ENCODE measurements at places on chromosomes 3 and 15.

- no peak for DNase-seq
These were observed 39.1 kb downstream of the TRPM1 start for GRCh38 chr15:31062310-31062847.

DNA sequence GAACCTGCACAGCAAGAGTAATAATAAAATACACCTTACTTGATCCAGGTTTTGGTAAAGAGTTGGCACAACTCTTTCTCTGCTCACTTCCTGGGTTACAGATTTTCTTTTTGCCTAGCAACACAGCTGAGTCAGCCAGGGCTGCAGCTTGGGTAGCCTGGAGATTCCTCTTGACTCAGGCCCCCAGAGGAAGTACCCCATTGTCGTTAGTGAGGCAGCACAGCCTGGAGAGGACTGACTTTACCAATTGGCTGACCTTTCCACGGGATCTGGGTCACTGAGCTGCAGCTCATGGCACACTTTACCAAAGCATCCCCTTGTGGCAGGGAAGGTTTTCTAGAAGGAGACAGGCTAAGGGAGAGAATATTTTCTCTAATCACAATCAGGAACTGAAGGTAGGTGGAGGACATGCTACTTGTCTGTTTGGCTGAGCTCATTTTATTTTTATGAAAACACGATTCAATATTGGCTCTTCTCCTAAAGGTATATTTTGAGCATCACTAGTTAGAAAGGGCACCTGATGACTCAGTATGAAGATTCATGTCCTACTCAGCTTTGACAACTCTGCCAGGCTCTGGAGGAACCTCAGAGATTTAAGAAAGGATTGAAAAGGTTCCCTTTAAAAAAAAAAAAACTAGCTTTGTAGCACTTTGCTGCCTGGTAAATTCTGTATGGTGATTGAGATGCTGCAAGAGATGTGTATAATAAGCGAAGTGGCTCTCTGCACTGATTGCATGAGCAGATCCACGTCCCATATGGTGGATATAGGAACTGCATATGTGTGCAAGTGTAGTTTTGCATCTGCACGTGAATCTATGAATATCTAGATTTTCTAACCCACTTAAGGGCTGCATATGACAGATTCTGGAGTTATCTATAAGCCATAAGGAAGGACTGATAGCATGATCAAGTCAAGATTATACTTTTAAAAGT is 124.8 kb downstream of the CHDH start:
- no peak for DNase-seq

DNA sequence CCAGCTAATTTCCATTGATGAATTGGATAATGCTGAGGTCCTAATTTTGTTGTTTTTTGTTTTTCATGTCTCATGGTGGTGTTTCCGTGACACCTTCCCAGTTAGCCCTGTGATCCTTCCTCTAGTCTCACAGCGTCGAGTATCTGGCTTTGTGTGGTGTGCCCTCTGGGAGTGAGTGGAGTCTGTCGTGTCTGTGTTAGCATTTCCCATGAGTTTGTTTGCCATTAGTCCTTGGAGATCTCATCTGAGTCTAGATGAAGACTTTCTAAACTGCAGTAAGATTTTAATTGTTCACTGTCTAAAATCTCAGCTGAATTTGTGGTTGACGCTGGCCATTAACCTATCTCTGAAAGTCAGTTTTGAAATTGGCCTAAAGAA is 224.2 kb downstream of the ITPR1 start:
- no peak for DNase-seq

GRCh38 chr15:36947035-36947719 is 153.2 kb downstream of the MEIS2 start:
- DNase-seq = no peak

DNA sequence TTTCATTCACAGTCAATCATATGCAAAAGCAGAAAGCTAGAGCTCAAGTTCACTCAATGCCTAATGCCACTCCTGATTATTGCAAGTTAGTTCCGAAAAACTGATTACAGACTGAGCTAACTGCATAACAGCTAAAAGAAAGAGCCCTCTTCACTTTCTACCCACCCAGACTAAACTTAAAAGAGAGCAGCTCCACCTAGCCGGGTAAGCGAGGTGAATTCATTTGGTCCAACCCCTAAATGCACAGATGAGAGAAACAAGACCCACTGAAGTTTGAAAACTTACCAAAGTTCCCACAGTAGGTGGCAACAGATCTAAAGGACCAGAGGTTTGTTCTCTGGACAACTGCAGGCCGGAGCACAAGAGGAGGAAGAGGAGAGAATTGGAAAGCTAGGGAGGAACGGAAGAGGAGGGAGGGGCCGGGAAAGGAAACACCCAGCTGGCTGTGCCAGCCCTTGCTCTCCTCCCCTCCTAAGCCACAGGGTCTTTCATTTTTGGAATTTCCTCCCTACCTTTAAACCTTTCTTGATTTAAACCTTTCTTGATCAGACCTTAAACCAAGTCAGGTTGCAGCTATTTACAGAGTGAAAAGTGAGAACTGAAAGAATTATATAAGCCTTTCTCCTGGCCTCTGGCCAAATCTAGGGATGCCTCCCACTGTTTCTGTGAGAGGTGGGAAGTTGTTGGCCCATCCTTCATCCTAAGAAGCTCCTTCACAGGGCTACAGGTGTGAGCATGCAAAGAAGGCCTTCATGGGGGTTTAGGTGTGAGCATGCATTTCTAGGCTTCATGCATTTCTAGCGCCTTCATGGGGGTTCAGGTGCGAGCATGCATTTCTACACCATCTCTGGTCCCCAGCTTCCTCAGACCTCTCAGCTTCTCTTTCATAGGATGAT is 114.7 kb upstream of the LMOD3 start:
- peak; percentile 70 for DNase-seq

- DNase-seq = peak; percentile 35
These were observed 567 bp downstream of the TOP2B start for GRCh38 chr3:25663869-25664811.

- DNase-seq = peak; percentile 38
These were observed 159.8 kb upstream of the TSC22D2 start for GRCh38 chr3:150248116-150248887.

DNA sequence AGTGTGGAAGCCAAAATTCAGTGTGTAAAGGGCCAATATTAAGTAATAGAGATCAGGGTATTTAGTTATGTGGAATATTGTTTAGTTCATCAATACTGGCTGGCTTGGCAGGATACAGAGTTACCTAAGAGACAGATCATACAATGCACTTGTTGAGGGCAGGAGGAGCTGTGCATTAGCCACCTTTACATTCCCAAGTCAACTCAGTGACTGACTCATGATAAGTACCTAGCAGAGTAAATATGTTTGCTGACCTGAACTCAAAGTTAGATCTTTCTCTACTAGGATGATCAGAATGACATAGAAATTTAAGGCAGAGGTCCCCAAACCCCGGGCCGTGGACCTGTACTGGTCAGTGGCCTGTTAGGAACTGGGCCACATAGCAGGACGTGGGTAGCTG is 3.5 kb upstream of the ABHD17C start:
- DNase-seq = no peak

DNA sequence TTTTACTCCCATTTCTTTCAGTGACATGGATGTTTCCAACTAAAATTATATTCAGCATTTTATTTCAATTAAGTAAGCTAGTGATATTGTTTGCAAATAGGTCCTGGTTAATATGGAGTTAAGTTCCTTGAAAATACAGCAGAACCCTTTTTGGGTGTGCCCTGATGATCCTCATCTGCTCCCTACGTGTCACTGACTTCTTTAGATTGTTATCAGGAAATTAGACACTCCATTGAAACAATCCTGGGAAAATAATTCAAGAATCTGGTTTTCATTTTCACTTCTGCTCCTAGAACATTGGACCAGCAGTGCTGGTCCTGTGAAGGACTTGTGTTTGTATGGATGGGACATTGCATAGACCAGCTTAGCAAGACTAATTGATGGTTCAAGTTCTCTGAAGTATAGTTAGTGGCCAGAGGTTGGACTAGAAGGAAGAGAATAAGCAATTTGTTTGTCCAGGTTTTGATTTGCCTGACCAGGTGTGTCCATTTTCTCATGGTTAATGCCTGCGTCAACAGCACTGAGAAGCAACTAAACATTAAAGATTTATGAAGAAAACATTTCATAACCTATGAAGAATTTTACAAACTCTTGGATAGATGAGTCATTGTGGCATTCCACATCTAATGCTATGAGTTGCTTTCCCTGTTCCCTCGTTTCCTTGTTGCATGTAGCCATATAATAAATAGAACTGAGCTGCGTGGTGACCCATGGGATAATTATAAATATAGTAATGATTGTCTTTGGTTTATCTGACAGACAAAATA is 95.8 kb downstream of the ZPLD1 start:
- DNase-seq = no peak

GRCh38 chr3:32195995-32196540 is 42.4 kb upstream of the CMTM8 start:
- no peak for DNase-seq

DNA sequence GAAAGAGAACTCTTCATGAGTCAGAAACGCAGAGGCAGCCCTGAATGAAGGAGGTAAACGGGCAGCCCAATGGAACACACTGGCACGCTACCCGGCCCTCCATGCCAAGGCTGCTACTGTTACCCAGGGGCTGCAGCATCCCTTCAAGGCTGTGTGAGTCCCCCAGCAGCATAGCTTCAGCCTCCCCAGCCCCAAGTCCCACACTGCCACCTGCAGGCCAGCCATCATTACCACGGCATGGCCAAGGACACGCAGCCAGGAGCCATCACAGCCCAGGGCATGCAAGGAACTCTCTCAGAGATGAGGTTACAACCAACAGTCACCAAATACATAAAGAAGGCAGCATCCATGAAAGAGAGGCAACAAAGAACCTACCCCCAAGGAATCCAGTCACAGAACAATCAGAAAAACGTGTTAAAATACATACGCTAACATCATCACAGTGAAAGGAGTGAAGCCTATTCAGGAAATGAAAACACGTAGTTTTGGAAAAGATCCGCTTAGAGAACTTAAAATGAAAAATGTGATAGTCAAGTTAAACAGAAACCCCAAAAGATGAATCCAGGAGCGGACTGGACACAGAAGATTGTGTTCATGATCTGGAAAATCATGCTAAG is 22.4 kb downstream of the PLA2G4F start:
- DNase-seq = peak; percentile 59

- DNase-seq = no peak
These were observed 6.4 kb downstream of the CADM2 start for GRCh38 chr3:84965141-84965540.

GRCh38 chr15:45200799-45201556 is 13.2 kb upstream of the SHF start:
- no peak for DNase-seq

DNA sequence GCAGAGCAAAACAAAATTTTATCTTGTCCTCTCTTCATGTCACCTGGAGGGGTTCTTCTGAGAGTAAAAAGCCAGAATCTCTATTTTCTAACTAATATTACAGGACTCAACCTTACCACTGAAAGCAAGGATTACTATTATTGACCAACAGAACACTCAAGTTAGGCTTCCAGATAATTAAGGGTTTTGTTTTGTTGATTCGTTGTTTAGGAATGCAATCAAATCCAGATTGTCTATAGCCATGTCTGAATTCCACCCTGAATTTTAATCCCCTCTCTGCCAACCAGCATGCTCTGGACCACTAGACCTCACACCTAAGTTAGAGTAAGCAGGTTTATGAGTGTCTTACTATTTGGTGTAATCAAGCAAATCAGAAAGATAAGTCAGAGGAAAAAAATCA is 90.7 kb downstream of the PEAK1 start:
- DNase-seq = no peak
